ENCODE measurements at places on chromosomes 13 and 19.
A peak's percentile ranks its signal among the peaks of the same experiment; 100 is the strongest.

- no peak overlapping the region for H3K27ac ChIP-seq
- H3K27me3 ChIP-seq = no peaks in the 10 kb centered on the region
- DNase-seq = no peak
- no peaks in the 10 kb centered on the region for H3K36me3 ChIP-seq
These were observed 24.1 kb downstream of the SLC25A30 start for GRCh38 chr13:45393941-45394570.

DNA sequence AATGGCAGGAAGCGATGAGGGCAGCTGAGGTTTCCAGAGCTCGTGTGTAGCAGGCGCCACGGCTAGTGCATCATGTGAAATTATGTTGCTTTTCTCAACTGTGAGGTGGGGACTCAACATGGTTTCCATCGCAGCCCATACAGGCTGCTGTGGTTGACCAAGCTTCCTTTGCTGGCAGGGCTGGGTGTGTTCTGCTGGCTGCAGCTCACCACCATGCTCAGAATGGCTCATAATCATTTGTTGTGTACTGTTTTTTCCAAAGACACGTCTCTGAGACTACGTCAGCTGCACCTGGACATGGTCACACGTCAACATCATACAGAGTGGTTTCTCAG lies 16.1 kb upstream of the RASA3 start:
- H3K36me3 ChIP-seq = no peaks in the 10 kb centered on the region
- no peaks in the 10 kb centered on the region for H3K27me3 ChIP-seq
- peaks cover 97% of the 10 kb centered on the region for H3K4me1 ChIP-seq
- H3K4me3 ChIP-seq = no peak overlapping the region
- DNase-seq = peak; percentile 91

- H3K4me1 ChIP-seq = no peaks in the 10 kb centered on the region
- no peak overlapping the region for H3K4me3 ChIP-seq
- H3K27ac ChIP-seq = no peak overlapping the region
- no peaks in the 10 kb centered on the region for H3K36me3 ChIP-seq
- H3K27me3 ChIP-seq = peaks cover 24% of the 10 kb centered on the region
These were observed 65.0 kb downstream of the FGF9 start for GRCh38 chr13:21735701-21736401.

- H3K4me1 ChIP-seq = no peaks in the 10 kb centered on the region
These were observed 5.7 kb upstream of the FPR3 start for GRCh38 chr19:51789061-51789795.

DNA sequence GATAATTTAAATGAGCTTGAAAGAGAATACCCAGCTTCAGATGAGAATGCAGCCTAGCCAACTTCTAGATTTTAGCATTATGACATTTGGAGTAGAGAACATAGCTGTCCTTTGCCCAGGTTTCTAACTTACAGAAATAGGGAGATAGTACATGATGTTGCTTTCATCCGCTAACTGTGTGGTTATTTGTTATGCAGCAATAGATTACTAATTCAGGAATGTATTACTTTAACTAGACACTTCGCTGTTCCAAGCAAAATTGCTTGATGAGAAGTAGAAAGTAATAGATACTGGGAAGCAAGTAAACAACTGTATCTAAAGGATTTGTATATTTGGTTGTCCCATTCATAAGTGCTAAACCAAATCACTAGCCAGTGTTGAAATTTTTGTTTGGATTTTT lies 790.9 kb upstream of the PRR20A start:
- DNase-seq = no peak
- no peaks in the 10 kb centered on the region for H3K27me3 ChIP-seq
- H3K4me1 ChIP-seq = no peaks in the 10 kb centered on the region

DNA sequence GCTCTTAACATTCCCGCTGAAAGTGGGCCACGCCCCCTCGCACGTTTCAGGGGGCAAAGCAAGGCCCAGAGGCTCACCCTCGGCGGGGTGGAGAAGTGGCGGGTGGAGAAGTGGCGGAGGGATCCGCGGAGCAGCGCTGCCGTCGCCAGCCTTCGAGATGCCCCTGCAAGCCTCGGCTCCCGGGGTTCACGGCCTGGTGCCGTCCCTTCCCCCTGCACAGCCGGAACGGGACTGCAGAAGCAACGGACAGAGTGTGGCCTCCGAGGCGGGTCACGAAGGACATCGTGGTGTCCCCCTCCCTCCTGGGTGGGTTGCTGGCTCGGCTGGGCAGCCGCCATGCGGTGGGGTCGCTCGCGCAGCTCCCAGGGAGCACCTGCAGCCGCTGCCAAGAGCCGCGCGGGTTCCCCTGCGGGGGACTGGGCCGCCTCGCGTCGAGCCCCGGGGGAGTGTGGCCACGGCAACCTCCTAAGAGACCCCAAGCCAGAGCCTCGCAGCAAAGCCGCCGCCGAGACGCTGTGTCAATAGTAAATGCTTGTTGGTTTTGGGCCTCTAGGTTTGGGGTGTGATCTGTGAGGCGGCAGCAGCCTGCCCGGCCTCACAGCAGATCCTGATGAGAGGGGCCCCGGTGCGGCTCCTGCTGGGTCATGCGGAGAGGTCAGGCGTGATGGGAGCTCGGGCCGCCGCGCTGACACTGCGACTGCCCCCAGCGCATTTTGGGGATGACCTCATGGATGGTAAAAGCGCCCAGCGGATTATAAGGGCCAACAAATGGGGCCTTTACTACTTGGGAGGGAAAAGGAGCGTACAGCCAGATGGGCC lies 5.5 kb downstream of the TPGS1 start:
- H3K27ac ChIP-seq = peak overlapping the region; percentile 98
- H3K27me3 ChIP-seq = no peaks in the 10 kb centered on the region
- peaks cover 66% of the 10 kb centered on the region for H3K4me1 ChIP-seq
- DNase-seq = no peak
- no peaks in the 10 kb centered on the region for H3K36me3 ChIP-seq

GRCh38 chr13:50677258-50677657 lies 166.2 kb downstream of the DLEU7 start:
- no peak for DNase-seq
- H3K27me3 ChIP-seq = peaks cover 7% of the 10 kb centered on the region
- no peak overlapping the region for H3K4me3 ChIP-seq
- H3K4me1 ChIP-seq = no peaks in the 10 kb centered on the region

DNA sequence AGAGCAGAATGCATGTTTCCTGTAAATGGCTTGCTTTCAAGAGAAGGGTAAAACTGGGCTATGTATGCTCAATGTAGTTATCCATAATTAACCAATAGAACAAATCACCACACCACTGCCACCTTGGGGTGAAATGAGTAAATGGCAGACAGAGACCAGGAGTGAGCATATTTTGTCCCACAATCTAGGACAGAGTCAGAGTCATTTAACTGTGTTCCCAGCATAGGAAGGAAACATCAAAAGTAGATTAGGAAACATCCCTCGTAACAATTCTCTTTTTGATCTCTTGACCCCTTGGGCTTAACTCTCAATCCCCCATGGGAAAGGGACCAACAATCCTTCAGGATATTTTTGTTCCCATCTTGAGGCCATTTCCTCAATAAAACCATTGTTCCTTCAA lies 224.8 kb downstream of the NHLRC3 start:
- H3K27ac ChIP-seq = no peak overlapping the region
- H3K4me3 ChIP-seq = no peak overlapping the region
- H3K36me3 ChIP-seq = no peaks in the 10 kb centered on the region
- no peaks in the 10 kb centered on the region for H3K27me3 ChIP-seq
- peak; percentile 5 for DNase-seq

DNA sequence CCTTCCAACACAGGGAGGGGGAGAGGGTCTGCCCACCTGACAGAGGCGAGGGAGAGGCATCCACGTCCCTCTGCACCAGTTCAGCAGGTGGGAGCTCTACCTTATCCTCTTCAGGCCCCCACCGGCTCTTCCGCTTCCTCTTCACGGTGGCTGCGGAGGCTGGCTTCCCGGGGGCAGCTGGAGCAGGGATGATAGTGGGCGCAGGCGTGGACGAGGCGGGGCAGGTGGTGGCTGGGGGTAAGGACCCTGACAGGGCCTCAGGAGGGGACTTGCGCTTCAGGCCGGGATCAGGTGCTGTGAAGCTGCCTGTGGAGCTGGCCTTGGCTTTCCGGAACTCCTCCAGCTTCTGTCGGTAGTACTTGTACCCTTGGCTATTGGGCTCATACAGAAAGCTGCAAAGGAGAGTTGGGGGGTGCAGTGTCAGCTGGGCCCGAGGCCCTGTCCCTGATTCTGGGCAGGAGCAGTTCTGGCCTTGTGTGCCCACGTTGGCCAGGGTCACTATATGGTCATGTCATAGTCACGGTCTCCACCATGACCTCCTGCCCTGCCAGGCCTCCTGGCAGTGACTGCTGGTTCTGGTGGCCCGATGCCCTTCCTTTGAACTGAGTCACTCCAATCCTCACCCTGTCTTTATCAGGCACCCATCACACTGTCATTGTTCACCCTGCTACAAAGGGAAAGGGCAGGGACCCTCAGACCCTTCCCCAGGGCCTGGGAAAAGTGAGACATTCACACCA lies 23.2 kb downstream of the SUGP1 start:
- H3K4me1 ChIP-seq = no peaks in the 10 kb centered on the region
- H3K27me3 ChIP-seq = no peaks in the 10 kb centered on the region
- no peak overlapping the region for H3K4me3 ChIP-seq
- no peak overlapping the region for H3K27ac ChIP-seq
- no peak for DNase-seq

- H3K4me3 ChIP-seq = no peak overlapping the region
- peaks cover 84% of the 10 kb centered on the region for H3K4me1 ChIP-seq
- H3K36me3 ChIP-seq = peaks cover 12% of the 10 kb centered on the region
- H3K27ac ChIP-seq = no peak overlapping the region
These were observed 72.0 kb upstream of the GPR183 start for GRCh38 chr13:99378985-99379733.

GRCh38 chr13:43114504-43114903 lies 91.1 kb downstream of the DNAJC15 start:
- no peak overlapping the region for H3K27ac ChIP-seq
- H3K36me3 ChIP-seq = no peaks in the 10 kb centered on the region
- no peaks in the 10 kb centered on the region for H3K27me3 ChIP-seq
- H3K4me3 ChIP-seq = no peak overlapping the region
- no peaks in the 10 kb centered on the region for H3K4me1 ChIP-seq
- DNase-seq = no peak

DNA sequence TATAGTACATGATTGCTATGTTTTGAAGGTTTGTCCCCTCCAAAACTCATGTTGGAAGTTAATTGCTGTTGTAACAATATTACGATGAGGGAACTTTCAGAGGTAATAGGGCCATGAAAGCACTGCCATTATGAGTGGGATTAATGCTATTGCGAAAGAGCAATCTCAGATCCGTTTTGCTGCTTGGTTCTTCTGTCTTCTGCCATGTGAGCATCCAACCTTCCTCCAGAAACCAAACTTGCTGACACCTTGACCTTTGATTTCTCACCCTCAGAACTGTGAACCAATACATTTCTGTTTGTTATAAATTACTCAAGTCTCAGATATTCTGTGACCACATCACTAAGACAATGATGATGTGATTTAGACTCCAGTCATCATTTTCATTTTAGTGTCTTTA lies 2590.9 kb downstream of the PCDH9 start:
- no peak overlapping the region for H3K27ac ChIP-seq
- H3K27me3 ChIP-seq = no peaks in the 10 kb centered on the region
- H3K36me3 ChIP-seq = no peaks in the 10 kb centered on the region
- H3K4me1 ChIP-seq = no peaks in the 10 kb centered on the region
- no peak overlapping the region for H3K4me3 ChIP-seq

GRCh38 chr19:45670670-45671453 lies 2.8 kb downstream of the GIPR start:
- H3K4me3 ChIP-seq = no peak overlapping the region
- H3K4me1 ChIP-seq = peaks cover 6% of the 10 kb centered on the region
- H3K36me3 ChIP-seq = no peaks in the 10 kb centered on the region
- DNase-seq = peak; percentile 28

DNA sequence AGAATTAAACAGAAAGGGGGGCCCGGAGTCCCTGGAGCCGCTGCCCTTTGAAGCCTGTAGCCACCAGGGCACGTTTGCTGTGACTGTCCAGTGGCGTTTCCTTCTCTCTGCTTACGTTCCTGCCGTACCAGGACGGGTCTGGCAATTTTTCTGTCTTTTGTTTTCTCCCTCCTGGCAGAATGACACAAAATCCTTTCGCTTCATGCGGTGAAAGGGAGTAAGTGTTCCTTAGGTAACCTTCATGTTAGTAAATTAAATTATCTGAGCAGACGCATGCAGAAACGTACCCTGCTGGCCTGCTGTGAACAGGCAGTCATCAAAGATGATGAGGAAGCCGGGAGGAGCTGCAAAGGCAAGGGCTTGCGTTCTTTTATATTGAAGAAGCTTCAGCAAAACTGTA lies 299.3 kb upstream of the ARGLU1 start:
- H3K36me3 ChIP-seq = no peaks in the 10 kb centered on the region
- H3K27ac ChIP-seq = no peak overlapping the region
- H3K4me3 ChIP-seq = no peak overlapping the region

- no peak overlapping the region for H3K27ac ChIP-seq
- H3K4me1 ChIP-seq = no peaks in the 10 kb centered on the region
- no peak overlapping the region for H3K4me3 ChIP-seq
- no peaks in the 10 kb centered on the region for H3K36me3 ChIP-seq
These were observed 50.4 kb downstream of the SACS start for GRCh38 chr13:23383151-23383550.

DNA sequence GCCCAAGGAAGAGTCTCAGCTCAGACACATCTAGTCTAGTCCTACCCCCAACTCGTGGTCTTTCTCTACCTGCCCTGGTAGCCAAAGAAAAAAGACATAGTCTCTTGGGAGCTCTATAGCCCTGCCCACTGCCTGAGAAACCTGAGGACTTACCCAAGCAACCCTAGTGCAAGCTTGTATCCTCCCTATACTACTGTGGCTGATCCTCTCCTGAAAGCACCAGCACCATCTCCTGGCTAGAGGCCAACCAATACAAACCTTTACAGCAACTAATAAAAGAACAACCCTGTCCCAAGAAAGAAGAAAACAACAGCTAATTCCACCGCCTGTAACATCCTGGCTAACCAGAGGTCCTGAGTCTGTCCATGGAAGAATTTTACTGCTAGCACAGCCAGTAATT lies 532.4 kb downstream of the SLITRK6 start:
- H3K27ac ChIP-seq = no peak overlapping the region
- no peaks in the 10 kb centered on the region for H3K36me3 ChIP-seq
- no peaks in the 10 kb centered on the region for H3K27me3 ChIP-seq

GRCh38 chr19:45340232-45340898 lies at the start of gene KLC3:
TSS of gene KLC3 (plus strand) at chr19:45340750. CDS start at chr19:45345542, 4,792 bp downstream.
- H3K27me3 ChIP-seq = peaks cover 8% of the 10 kb centered on the region
- no peak within 1 kb of the TSS for H3K27ac ChIP-seq
- DNase-seq = peak; percentile 25
- H3K4me3 ChIP-seq = peak within 1 kb of the TSS; percentile 12
- H3K36me3 ChIP-seq = no peaks in the 10 kb centered on the region

- no peak for DNase-seq
- H3K27ac ChIP-seq = no peak overlapping the region
- H3K36me3 ChIP-seq = no peaks in the 10 kb centered on the region
- no peak overlapping the region for H3K4me3 ChIP-seq
- no peaks in the 10 kb centered on the region for H3K4me1 ChIP-seq
These were observed 10.4 kb downstream of the TSPAN16 start for GRCh38 chr19:11306337-11306736.

DNA sequence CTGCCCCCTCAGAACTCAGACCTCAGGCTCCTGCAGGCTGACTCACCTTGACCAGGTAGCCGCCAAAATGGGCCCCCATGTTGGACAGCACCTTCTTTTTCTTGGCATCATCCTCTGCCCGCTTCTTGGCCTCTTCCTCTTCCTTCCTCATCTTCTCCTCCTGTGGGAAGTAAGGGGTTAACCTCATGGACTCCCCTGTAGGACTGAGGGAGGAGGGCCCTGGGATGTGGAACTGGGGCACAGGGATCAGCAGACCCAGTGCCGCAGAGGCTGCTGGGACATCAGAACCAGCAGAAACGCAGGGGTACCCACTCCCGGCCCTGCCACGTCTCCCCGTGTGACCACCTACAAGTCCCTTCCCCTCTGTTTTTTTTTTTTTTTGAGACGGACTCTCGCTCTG lies 11.1 kb downstream of the TNNT1 start:
- no peak for DNase-seq
- peaks cover 85% of the 10 kb centered on the region for H3K27me3 ChIP-seq
- H3K36me3 ChIP-seq = no peaks in the 10 kb centered on the region
- no peaks in the 10 kb centered on the region for H3K4me1 ChIP-seq
- H3K27ac ChIP-seq = no peak overlapping the region
